ENCODE measurements at places on chromosomes 5 and 9. TPM values are rescaled to one million over a fixed set of nuclear protein-coding genes. Genes with fewer than 3 reads are reported as not detected.

DNA sequence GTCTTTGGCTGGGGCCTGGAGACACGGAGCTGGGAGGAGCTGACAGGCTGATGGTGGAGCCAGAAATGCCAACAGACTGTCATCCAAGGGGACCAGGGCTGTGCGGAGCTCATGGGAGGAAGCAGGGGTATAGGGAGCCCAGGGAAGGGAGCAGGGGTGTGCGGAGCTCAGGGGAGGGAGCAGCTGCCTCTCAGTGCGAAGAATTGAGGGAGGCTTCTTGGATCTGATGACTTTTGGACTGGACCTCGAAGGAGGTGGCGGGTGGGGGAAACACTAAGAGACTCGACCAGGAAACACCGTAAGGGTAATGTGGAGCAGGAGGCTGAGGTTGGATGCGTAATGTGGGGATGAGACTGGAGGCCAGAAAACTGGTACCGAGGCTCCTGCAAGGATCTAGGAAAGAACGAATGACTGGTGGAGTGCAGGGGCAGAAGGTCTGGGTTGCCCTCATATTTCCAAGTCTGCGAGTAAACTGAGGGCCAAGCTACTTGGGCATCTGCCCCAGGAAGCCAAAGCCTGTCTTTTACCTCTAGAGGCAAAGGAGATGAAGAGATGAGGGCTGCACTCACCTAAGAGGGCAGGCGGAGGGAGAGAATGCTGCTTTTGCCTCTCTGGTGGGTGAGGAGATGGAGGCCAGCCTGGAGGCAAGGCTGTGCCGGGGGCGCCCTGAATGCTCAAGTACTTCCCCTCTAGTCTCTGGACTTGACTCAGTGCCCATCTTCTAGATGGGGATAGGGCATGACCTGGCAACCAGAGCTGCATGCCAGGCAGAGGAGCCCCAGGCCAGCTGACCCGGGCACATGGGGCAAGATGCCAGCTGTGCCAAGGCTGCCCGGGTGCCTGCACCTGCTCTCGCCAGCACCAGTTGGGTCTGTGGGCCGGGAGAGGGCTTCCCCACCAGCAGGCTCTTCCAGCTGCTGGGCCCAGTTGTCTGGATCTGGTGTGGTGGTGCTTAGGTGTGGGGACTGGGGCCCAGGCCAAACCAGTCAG is 2.3 kb downstream of the PTGS1 start:
- no peak for DNase-seq

GRCh38 chr5:72144762-72145161 is 37.5 kb downstream of the MAP1B start:
- DNase-seq = no peak

- no peak for DNase-seq
Measured at GRCh38 chr5:151255621-151256286, 2.8 kb downstream of the GM2A start.

- no peak for DNase-seq
Measured at GRCh38 chr9:72583370-72583769, 62.0 kb downstream of the TMC1 start.

- DNase-seq = no peak
Measured at GRCh38 chr9:88559661-88560060, 24.7 kb downstream of the NXNL2 start.

GRCh38 chr5:6574111-6574510 is 58.7 kb downstream of the NSUN2 start:
- no peak for DNase-seq

GRCh38 chr5:155651-156410 is 35.5 kb upstream of the LRRC14B start:
- DNase-seq = peak; percentile 71

DNA sequence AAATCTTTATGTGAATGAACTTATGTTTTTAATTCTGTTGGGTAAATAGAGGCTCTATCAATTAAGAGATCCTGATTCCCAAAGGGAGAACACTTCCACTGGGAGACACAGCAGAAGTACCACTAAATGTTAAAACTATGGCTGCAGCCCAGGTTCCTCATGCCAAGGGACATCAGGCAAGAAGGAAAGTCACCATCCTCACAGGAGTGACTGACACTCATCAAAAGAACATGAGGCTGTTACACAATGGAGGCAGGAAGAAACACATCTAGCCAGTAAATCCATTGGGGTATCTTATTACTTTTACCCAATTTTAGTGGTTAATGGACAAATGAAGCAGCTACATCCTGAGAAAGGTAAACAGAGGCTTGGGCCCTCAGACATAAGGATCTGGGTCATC is 94.4 kb downstream of the MAPKAP1 start:
- no peak for DNase-seq

- DNase-seq = no peak
Measured at GRCh38 chr5:150143350-150144245, 12.0 kb downstream of the PDGFRB start.

DNA sequence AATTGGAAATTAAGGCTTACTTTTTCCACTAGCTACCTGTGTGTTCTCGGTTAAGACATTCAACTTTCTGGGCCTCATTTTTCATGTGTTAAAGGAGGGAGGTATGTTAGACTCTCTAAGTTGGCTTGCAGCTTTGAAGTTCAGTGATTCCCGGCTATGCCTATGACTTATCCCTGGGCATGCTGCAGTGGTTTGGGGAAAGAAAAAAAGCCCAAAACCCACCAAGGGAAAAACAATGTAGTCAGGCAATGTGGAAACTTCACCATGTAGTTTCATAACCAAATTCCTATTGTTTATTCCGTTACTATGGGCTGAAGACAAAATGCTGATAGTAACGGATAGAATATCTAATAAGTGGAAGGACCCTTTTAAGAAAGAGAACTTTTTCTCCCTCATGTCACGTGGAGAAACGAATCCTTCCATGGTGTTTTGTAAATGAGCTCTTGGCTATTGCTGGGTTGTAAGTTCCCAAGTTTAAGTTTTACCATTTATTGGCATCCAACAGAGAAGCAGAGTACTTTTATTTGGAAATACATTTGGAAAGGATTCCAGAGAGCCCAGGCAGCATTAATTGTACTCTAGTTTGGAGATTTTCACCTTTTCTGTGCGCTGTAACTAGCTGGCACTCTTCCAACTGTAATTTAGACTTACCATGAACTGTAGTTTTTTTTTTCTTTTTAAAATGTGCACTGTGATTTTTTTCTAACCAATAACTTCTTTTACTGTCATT is 84.9 kb upstream of the MPDZ start:
- no peak for DNase-seq

DNA sequence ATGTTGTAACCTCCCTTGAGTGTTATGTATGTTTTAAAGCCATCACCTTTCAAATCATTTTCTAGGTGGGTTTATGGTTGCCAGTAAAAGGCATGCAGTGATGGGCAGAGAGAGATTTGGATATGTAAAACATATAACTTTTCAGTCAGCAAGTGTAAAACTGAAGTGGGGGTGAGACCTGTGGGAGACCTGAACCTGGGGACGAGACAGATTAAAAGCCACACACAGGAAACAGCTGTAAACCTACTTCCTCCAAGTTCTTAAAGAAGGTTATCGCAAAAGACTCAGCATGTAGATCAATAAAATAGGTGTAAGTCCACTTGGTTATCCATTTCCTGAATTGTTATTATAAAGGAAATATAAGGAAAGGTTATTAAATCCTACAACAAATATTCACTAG is 76.6 kb downstream of the YIPF5 start:
- DNase-seq = no peak

DNA sequence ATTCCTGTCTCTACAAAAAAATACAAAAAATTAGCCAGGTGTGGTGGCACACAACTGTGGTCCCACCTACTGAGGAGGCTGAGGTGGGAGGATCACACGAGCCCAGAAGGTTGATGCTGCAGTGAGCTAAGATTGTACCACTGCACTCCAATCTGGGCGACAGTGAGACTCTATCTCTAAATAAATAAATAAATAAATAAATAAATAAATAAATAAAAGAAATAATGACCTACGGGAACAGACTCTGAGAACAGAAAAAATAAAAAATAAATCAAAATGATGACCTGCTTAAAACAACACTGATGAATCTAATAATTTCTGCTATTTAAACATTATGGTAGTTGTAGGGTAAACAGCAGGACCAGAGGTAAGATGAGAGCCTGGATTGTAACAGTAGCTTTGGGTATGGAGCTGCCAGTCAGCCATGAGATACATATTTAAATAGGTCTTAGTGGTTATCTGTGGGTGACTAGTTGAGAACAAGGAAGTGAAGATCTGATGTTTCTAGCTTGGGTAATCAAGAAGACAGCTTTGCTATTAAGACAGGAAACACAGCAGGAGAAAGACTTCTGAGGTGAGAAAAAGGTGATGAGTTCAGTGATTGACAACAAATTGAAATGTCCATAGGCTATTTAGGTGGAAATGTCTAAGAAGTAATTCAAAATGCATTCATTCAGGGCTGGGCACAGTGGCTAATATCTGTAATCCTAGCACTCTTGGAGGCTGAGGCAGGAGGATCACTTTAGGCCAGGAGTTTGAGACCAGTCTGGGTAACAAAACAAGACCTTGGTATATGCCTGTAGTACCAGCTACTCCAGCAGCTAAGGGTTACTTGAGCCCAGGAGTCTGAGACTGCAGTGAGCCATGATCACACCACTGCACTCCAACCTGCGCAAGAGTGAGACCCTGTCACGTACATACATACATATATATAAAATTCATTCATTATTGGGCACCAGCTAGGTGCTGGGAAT is 11.0 kb downstream of the RNF145 start:
- DNase-seq = no peak

DNA sequence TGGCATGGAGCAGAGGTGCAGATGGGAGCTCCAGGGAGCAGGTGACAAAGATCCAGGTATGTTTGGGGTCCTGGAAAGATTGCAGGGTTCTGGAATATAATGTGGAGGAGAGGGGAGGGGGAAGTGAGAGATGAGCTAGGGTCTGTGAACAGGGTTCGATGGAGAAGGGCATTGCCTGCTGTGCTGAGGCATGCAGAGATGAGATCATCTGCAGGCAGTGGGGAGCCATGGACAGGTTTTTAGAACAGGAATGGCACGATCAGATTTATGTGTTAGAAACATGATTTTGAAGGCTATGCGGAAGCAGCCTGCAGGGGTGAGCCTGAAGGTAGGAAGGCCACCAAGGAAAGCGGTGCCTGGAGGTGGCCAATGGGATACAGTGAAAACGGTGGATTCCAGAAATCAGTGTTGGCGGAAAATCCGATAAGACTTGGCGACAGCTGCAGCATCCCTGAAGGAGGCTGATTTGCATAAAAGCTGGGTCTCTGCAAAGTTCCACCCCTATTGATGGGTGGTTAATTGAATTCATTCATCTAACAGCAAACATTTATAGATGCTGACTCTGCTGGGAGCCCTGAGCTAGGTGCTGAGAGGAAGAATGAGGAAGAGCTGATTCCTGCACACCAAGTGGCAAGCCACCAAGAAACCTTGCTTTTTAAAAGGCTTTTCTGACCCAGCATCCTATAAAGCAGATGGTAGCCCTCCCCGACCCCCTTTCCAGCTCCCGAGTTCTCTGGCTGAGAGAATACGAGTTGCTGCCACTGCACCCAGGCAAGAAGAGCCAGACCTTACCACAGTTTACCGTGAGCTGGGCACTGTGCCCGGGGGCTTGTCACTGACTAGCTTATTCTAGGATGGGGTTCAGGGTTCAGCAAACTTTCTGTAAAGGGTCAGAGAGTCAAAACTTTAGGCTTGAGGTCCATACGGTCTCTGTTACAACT is 139.2 kb upstream of the SMIM23 start:
- DNase-seq = no peak

GRCh38 chr9:80369641-80370040 is 797.9 kb downstream of the TLE4 start:
- DNase-seq = no peak

GRCh38 chr9:76911971-76912370 is 6.1 kb upstream of the PRUNE2 start:
- no peak for DNase-seq

- no peak for DNase-seq
Measured at GRCh38 chr9:1049641-1050040, 516 bp upstream of the DMRT2 start.

GRCh38 chr9:3288686-3289085 is 237.1 kb downstream of the RFX3 start:
- no peak for DNase-seq

GRCh38 chr9:133661846-133662540 is 25.8 kb downstream of the DBH start:
- no peak for DNase-seq

The PCDHA9 gene
- 0.25 TPM for total RNA-seq

The HRH2 gene
- 0.98 TPM for total RNA-seq

The DOCK8 gene
- total RNA-seq = 18.4 TPM

The SPAAR gene
- total RNA-seq = 0.49 TPM

All from vagina (tissue), 2 donors.